GDM1 (cell line): ENCODE measurements at places on chromosomes 6 and 20.

DNA sequence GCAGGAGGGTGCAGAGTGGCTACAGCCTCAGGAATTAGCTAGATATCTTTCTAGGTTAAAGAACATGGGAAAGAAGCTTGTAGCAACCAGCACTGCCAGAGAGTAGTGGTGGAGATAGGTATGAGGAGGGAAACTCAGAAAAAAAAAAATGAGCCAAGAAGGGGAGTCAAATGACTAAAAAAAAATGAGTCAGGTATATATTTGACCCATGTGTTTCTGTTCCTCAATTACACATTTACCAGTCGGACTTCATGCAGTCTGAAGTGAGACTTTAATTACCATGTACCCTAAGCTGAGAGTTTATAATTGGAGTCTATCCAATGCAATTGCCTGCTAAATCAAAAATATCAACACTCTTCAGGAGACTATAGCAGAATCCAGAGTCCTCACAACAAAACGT, 964.6 kb downstream of the HACE1 start:
- DNase-seq, result no peak

- DNase-seq, result no peak
Measured at GRCh38 chr6:63636518-63637021, 968 bp downstream of the PHF3 start.

GRCh38 chr6:144395014-144395413, 109.9 kb downstream of the UTRN start:
- no peak for DNase-seq

DNA sequence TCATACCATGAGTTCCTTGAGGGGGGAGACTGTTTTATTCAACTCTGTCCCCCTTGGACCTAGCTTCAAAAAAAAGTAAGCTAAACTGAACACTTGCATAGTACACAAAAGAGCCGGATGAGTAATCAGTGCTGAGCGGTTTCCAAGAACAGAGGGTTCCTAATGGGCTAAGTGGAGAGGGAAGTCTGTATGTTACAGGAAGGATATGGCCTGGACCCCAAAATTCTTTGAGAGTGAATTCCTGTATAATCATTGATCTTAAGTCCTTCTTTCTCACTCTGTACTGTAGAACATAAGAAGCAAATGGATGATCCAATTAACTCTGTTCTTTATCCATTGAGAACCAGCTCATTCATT, 324.7 kb upstream of the CNR1 start:
- DNase-seq, result no peak

- DNase-seq, result no peak
Measured at GRCh38 chr6:119126140-119126539, 47.7 kb upstream of the FAM184A start.

DNA sequence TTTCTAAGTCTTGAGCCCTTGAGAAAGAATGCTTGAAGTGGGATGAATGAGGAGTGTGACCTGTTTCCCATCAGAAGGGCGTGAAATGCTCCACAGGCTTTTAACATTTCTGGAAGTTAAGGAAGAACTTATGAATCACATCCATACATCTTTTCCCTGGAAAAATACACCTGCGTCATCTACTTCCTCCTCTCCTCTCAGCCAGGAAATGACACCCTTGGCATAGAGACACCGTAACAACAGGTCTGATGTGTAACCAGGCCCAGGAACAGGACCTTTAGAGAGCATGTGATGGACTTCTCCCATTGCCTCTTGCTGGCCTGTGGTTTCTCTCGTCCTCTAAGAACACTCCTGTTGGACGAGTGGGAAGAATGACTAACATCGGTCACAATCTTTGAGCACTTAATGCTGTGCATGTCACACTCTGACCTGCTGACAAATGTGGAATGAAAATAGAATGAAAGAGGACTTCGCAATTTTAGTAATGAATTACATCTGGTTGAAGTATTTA, 28.5 kb upstream of the CITED2 start:
- no peak for DNase-seq

DNA sequence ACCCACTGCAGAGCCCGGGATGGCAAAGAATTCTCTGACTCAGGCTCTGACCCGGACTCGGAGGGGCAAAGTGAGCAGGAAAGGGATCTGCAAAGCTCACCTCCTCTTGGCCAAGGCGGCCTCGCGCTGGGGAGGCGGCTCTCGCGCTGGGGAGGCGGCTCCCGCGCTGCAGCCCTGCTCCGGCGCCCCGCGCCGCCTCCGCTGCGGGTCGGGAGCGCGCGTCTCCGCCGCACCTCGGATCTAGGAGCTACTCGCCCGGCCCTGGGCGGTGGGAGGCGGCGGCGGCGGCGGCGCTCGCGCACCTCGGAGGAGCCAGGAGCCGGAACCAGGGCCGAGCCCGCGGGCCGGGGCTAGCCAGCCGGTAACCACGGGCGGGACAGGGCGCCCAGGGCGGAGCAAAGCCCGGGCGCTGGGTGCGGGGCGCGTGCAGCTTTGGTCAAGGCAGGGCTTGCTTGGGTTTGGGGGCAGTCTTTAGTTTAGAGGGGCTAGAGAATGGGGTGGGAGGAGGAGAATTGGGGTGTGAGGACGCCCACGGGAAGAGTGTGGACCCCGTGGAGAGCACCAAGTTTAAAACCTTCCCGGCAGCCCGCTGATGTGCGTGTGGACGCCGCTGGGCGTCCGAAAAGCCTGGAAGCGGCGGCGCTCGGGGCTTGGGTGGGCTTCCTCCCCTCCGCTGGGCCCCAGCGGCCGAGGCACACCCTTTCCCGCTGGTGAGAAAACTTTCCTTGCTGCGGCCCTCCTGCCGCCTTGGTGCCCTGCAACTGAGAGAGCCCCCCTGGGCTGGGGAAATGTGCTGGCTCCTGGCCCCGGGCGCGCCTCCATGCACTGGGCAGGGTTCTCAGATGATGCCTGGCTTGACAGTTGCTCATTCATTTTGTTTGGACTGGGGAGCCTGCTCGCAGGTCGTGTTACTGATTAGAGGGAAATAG, at the start of gene MRAP2:
Gene MRAP2, plus strand, starts transcription at position 250 of the 929 bp plus-strand sequence. CDS start 21,547 bp downstream, outside the sequence.
- DNase-seq, result no peak

DNA sequence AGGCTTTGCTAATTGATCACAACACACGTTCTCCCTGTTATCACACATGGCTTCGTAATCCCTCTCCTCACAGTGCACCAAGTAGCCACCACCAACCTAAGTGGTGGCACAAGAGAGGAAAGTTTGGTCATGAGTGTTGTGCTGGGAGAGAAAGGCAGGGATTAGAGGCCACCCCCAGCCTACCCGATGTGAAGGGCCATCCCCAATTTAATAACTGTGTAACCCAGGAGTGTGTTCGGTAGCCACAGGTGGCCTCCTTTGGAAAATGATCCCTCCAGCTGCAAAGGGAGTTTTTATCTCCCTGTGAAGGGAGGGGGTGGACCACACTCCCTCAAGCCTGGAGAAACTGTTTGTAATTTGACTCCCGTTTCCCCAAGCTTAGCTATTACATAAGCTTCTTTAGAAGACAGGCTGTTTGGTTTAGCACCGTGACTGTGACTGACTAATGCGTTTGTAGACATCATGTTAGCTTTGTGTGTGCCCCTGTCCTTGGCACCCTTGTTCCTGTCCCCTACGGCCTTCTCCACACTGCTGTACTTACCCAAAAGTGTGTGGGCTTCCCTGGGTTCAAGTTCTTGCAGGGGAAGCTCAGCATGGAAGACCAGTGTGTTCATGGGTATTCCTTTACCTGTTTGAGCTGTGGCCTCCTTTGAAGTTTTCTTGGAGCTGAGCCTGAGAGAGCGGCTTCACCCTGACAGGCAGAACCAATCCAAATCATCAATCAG, 20.6 kb downstream of the PPP1R16B start:
- DNase-seq, result no peak

- DNase-seq, result no peak
Measured at GRCh38 chr6:45586216-45587171, 208.8 kb upstream of the SUPT3H start.

DNA sequence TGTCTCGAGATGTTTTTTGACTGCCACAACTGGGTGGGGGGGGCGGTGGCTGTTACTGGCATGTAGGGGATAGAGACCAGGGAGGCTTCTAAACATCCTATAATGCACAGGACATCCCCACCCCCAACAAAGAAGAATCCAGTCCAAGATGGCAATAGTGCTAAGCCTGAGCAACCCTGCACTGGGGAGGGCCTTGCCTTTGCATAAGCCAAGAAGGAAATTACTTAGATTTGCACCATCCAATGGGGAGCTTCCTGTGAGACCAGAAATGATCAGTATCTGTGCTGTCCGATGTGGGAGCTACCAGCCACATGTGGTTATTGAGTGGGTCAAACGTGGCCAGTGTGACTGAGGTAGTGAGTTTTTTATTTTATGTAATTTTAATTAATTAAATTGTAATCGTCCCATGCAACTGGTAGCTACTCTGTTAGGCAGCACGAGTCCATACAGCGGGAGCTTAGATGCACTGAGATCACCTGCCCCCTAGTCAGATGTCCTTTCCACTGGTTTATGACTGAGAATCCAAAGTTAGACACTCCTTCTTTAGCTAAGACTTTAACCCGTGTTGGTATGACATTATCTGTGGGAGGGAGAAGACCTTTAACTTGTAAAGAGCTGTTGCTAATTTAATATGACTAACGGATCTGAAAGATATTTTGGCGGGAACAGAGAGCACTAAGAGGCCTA, 97.4 kb upstream of the NEDD9 start:
- DNase-seq, result no peak

DNA sequence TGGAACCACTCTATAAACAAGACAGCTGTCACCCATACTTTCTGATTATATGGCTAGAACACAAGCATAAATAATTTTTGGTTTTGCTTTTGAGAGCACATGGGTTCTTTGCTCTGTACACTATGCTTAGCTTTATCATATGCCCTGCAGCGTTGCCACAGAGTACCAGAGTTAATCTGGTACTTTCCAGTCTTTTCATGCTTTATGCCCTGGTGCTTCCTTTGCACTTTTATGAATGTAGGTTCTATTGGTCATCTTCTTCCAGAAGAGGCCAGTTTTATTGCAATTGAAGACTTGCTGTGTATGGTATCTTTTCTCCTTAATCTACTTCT, 20.8 kb downstream of the SHLD1 start:
- DNase-seq, result no peak

GRCh38 chr6:53290537-53291510, 57.9 kb downstream of the ELOVL5 start:
- DNase-seq, result no peak

DNA sequence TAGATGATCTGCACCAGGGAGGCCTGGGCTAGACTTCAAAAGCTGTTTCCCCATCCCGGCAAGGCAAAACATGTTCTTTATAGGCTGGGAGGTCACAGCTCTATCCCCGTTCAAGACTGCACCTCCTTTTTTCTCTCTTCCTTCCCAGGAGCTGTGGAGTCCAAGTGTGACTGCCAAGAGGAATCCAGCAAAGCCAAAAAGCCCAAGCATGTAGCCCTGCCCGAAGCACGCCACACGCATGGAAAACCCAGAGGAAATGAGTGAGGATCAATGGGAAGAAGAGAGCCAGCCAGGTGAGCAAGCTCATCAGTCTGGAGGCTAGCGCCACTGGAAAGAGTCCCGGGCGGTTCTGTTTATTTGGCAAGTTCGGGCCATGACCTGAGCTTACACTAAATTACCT, 240.4 kb downstream of the PRL start:
- no peak for DNase-seq

GRCh38 chr6:14598017-14598864, 480.7 kb downstream of the CD83 start:
- DNase-seq, result no peak

DNA sequence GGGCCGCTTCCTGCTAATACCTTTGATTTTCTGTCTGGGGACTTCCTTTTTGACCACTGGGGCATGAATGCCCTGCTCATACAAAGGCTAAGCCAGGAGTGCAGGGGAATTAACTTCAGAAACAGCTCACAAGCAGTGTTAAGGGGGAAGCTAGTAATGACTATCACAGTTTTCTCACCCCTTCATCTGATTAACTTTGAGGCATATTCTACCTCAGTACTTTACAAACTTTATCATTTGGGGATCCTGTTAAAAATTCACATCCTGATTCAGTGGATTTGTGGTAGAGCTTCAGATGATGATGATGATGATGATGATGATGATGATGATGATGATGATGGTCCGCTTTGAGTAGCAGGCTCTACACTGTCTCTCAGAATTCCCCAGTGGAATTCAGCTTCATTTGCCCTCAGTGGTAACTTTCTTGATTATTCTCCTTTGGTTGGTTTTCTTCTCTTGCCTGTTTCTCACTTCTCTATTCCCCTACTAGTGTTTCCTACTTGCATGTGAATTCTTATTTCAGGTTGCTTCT, 78.4 kb upstream of the TMEM170B start:
- DNase-seq, result no peak

- DNase-seq, result no peak
Measured at GRCh38 chr6:159679091-159680077, 13.7 kb downstream of the SOD2 start.

DNA sequence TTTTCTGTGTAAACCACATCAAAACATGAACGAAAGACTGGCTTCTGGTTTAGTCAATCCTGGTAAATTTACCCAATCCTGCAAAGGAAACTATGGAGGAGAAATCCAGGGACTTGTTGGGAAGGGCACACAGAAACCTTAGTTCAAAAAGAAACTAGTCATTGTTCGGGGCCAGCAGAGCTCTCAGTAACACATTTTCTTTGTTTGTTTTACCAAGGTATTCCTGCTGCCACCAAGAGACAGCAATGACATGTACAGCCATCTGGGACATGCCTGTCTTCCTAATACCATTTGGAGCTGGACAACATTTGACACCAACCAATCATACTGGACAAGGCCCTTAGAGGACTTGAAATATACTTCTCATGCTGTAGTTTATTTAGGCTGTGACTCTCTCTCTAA, 8.3 kb downstream of the OARD1 start:
- DNase-seq, result no peak

DNA sequence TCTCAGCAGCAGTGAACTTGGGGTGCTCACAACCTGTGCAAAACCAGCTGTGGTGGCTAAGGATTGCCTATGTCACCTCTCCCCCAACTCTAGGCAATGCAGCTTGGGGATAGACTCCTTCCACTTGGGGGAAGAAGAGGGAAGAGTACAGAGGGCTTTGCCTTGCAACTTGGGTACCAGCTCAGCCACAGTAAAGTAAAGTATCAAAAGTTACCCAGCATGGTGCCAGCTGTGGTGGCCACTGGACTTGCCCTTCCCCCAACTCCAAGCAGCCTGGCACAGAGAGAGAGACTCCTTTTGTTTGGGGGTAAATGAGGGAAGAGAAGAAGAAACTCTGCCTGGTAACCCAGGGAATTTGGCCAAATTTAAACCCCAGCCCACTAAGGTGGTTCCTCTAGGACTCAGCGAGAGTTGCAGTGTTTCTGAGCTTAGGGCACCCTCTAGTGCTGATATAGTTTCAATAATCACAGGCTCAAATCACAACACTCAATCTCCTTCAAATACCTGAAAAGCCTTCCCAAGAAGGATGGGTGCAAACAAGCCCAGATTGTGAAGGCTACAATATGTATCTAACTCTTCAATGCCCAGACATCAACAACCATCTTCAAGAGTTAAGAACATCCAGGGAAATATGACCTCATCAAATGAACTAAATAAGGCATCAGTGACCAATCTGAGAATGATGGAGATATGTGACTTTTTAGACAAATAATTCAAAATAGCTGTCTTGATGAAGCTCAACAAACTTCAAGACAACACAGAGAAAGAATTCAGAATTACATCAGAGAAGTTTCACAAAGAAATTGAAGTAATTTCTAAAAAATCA, 7.6 kb upstream of the DEFB129 start:
- peak; percentile 13 for DNase-seq

- no peak for DNase-seq
Measured at GRCh38 chr20:35006531-35006971, 50.9 kb downstream of the MYH7B start.
